ENCODE measurements at places on chromosomes 2 and 18.

GRCh38 chr2:8361930-8362329 is 319.9 kb upstream of the ID2 start:
- DNase-seq: no peak

GRCh38 chr2:187365315-187365714 is 82.7 kb downstream of the CALCRL start:
- no peak for DNase-seq

DNA sequence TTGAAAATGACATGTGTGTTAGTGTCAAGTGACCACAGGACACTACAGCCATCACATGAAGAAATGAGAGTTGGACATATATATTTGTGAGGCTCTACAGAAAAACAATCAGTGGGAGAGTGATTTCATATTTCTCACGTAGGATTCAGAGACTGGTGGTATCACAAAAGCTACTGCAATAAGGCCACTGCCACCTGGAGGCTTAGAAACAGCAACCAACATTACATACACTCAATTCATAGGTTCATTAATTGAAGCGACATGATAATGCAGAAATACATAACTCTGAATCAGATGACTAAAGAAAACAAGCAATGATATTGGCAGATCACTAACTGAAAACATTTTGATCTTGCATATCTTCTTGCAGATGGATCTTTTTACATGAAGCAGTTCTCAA is 248.1 kb upstream of the KLHL14 start:
- no peak for DNase-seq

DNA sequence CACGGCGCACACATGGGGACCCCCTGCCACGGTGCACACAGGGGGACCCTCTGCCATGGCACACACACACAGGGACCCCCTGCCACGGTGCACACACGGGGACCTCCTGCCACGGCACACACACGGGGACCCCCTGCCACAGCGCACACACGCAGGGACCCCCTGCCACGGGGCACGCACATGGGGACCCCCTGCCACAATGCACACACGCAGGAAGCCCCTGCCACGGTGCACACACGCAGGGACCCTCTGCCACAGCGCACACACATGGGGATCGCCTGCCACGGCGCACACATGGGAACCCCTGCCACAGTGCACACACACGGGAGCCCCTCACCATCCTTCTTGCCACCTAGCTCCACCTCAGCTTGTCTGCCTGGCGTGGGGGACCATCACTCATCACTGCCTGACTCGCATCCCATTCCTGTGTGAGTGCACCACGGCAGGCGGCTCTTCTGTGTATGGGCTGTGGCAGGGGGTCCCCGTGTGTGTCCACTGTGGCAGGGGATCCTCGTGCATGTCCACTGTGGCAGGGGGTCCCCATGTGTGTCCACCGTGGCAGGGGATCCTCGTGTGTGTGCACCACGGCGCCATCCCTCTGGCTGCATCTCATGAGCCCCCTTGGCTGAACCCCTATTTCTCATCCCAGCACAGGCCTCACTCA is 206.7 kb downstream of the EIPR1 start:
- no peak for DNase-seq

DNA sequence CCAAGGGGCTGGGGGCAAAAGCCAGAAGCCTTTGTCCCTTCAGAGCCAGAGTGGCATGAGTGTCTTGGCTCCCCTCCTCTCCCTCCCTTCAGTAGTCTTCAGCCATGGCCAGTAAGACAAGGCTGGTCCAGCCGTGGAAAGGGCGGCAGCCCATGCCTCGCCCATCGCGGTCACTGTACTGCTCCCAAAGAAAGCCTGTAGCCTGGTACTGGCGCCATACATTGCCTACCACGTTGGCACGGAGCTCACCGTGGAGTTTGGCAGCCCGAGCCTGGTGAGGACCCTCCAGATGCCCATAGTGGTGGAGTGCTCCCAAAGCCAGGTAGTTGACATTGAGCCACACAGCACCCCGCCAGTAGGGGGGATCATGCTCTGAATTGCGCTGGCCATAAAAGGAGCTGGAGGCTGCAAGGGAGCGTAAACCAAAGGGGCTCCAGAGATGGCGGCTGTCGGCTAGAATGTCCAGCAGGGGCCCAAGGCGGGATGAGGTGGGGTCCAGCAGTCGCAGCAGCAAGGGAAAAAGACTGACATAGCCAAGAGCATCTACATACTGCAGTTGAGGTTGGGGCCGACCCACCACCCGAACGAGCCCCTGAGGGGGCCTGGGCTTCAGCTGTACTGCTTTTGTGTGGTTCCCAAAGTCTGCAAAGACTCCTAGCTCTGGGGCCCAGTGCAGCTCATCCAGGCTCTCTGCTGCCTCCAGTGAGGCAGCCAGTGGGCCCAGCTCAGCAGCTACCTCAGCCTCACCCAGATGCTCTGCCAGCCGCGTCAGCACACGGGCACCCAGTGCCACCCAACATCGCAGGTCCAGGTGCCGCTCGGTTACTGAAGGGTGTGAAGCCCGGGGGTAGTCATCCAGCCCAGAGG is 3.2 kb downstream of the WBP1 start:
- no peak for DNase-seq

DNA sequence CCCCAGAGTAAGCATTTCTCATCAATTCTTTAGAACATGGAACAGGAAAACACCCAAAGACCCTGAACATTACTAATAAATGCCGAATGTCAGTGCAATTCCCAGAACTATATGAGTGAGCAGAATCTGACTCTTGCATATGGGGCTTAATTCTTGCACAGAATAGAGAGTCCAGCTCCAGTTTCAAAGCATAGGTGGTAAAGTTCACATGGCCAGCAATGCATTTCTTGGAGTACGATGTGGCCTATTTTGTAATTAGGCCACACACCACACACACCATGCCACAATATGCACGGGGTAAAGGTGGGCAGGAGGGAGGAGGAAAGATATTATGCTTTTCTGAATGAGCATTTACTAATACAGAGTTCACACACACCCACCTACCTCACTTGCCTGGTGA is 56.5 kb downstream of the PLA2R1 start:
- DNase-seq: no peak

GRCh38 chr18:78319961-78320360 is 659.7 kb upstream of the SALL3 start:
- no peak for DNase-seq

DNA sequence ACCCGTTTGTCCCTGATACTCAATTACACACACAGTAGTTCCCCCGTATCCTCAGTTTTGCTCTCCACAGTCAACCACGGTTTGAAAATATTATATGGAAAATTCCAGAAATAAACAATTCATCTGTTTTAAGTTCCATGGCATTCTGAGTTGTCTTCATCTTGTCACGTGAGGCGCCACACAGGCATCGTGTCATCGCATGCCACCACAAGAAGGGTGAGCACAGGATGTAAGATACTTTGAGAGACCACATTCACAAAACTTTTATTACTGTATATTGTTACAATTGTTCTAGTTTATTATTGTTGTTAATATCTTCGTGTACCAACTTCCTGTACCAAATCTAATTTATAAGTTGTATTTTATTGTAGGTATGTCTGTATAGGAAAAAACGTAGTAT is 17.7 kb downstream of the ADNP2 start:
- DNase-seq: no peak

GRCh38 chr2:86416146-86416545 is 25.0 kb upstream of the KDM3A start:
- DNase-seq: no peak

GRCh38 chr2:168152902-168153530 is 94.4 kb downstream of the STK39 start:
- DNase-seq: no peak

DNA sequence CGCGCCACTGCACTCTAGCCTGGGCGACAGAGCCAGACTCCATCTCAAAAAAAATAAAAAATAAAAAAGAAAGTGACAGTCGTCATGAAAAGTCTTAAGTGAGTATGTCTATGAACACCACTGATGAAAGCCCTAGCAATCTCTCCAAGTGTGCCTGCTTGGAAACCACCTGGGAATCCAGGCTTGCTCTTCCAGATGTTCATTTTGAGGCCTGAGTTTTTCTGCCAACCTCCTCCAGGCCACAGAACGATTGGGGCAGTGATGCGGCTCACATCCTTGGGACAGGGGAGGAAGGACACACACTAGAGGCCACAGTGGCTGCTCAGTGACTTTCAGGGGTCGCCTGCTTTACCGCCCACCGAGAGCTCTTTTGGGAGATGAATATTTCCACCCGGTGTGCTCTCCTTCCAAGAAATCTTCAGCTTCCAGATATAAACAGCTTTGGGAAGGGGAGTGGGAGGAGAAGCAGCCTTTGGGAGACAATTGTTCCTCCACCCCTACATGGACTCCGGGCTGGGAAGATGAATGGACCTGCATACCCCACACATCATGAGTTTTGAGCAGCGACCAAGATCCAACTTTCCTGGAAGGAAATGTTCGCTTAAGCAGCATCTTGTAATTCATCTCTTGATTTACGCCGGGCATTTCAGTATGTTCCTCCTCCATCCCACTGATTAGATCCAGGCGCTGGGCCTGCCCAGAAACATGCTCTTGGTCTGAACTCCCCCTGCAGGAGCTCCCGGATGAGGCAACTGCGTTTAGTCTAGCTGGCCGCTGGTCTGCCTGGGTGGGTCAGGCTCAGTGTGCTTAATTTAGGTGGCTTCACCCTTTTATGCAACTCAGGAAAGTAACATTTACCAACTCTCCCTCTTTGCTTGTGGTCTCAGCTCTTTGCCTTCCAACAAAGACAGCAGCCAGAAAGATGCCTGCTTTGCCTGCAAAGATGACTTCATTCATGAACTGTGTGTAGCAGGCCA is 6.2 kb upstream of the ARMC9 start:
- DNase-seq: peak; percentile 86

- no peak for DNase-seq
These were observed 318.2 kb downstream of the GALNT13 start for GRCh38 chr2:154189953-154190352.

- DNase-seq: no peak
These were observed 39.2 kb upstream of the RNU4ATAC start for GRCh38 chr2:121491518-121491917.

DNA sequence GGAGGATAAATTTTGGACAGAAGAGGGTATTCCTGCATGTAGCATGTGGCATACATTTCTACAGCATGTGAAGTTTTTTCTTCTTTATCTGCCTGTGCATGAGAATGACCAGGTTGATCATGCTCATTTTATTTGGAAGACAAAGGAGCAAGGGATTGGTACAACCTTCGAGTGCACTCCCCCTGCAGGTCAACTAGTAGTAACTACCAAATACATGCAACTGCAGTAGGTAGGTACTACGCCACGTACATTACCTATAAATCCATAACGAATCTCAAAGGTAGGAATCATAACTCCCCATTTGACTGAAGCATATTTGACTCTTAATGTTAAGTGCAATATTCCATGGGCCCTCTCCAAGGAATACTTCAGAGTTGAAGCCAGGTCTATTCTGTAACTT is 763.9 kb downstream of the TSN start:
- no peak for DNase-seq

GRCh38 chr18:30342675-30343074 is 699.9 kb downstream of the DSC3 start:
- no peak for DNase-seq

GRCh38 chr18:70289351-70290312 is 787 bp downstream of the SOCS6 start:
- DNase-seq: no peak

DNA sequence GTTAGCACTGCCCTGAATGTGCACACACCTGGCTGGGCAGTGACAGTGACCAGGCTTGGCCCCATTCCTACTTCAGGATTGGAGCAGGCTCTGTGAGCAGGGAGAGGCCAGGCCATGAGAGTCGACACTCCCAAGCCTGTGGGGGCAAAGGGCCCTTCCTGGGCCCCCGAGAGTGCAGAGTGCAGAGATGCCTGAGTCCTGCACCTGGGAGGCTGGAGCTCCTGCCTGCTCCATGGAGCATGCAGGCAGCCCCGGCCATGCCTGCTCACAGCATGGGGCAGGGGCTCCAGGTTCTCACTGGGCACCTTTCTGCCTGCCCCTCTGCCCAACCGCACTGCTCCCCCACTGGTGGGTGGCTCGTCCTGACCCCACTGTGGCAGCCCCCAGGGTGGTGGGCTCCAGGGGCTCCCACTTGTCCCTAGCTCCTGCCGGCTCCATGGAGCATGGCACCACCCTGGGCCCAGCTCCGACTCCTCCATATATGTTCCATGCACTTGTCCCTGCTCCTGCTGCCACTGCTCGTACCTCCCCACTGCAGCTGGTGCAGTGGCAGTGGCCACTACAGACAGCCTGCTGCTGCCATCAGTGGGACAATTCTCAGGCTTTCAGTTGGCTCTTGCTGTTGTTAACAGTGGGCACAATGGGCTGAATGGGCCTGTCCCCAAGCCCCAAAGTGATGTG is 282.0 kb downstream of the RPRM start:
- DNase-seq: no peak

- no peak for DNase-seq
These were observed 17.4 kb upstream of the ACKR3 start for GRCh38 chr2:236552212-236552542.

GRCh38 chr18:62332431-62332830 is 7.3 kb downstream of the TNFRSF11A start:
- DNase-seq: no peak

- no peak for DNase-seq
These were observed 3.4 kb downstream of the KLF7 start for GRCh38 chr2:207162316-207162715.

DNA sequence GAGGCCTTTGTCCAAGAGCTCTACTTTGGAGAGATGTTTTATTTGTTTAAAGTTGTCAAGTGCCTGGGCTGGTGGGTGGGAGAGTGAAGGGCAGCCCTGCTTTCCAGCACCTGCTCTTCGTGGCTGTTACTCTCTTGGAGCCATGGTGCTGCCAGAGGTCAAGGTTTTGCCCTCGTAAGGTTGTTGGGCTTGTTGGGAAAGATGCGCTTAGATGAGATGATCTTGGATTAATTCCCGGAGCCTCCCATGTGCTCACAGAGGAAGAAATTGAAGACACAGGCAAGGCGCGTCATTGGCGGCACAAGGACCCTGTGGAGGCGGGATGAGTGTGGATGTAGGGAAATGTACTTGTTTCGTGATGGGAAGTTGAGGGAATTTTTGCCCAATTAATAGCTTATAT is 27.9 kb downstream of the ZCCHC2 start:
- DNase-seq: no peak

GRCh38 chr18:63175264-63175663 is 144.3 kb downstream of the BCL2 start:
- DNase-seq: no peak

- no peak for DNase-seq
These were observed 138.9 kb upstream of the NABP1 start for GRCh38 chr2:191539068-191539467.

DNA sequence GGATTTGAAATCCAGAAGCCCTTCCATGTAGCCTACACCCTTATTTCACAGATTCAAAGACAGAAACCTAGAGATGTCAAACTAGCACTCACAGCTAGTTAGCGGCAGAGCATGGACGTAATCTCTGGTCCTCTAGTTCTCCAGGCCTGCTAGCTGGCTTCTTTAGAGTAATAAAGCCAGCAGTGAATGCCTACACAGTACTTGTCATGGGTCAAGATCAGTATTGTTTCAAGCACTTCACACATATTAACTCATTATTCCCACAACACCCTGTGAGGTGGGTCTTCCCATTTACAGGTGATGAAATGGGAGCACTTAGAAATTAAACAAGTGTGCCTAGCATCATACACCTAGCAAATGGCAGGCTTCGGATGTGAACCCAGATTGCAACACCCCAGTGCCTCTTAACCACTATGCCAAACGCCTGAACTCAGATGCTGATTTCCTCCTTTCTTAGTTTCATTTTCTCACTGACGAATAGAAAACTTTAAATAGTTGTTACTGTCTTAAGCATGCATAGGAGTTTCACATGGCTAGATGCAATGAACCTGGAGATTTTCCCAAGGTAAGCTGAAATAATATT is 14.5 kb upstream of the ZBTB14 start:
- DNase-seq: no peak

Measured in AG09319 (cell line).